ENCODE measurements at places on chromosomes 13 and 19.

DNA sequence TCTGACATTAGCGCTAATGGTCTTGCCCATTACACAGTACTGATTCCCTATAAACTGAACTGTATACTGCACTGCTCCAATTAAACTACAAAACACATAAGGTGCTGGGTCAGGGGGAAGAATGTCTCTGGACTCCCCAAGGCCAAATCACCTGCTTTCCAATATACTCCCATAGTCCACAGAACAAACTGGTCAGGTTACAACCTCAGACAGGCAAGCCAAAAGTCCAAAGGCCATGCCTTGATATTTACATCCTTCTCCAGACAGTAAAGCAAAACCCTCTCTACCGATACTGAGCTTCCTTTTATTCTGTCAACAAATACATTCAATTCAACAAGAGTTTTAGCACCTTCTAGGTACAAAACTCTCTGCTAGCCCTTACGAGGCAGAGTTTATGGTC lies 8.9 kb downstream of the ZNF541 start:
- no peak for DNase-seq

DNA sequence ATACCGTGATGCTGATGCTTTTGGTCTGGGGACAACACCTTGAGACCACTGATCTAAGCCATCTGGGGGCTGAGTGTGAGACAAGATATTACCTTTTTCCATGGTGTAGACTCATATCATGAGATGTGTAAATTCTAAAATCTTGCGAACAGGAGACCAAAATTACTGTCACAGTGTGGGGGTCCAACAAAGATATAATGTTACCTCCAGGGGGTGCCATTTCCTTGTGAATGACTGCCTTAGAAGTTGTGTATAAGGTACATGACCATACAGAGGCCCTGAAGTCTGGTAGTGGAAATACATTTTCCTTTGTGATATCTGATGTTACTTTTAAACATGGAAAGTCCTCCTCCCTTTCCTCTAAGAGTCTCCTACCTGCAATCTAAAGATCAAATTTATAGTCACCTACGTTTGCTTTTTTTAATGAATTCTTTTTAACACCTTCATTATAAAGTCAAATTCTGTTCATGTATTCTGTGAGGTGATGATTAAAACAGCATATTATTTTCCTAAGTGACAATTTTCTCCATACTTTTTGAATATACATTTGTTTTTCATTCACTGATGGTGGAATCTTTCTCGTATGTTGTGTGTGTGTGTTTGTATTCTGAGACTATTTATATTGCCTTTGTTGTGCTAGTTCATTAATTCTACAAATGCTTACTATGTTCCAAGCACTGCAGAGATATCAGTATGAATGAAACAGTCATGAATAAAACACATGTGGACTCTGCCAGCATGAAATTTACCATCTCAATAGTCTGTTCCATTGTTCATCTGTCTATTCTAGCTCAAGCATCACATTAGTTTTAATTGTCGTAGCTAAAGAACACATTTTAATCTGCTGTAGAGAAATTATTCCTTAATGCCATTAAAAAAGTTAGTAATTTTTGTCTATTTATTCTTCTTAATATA lies 113.7 kb downstream of the RFC3 start:
- no peak for DNase-seq

GRCh38 chr13:45352031-45352430 lies 11.0 kb upstream of the TPT1 start:
- no peak for DNase-seq

- DNase-seq, result no peak
Observed at GRCh38 chr19:39194832-39195542, 1.8 kb upstream of the NCCRP1 start.

- DNase-seq, result no peak
Observed at GRCh38 chr19:17543986-17544385, 11.5 kb upstream of the COLGALT1 start.

DNA sequence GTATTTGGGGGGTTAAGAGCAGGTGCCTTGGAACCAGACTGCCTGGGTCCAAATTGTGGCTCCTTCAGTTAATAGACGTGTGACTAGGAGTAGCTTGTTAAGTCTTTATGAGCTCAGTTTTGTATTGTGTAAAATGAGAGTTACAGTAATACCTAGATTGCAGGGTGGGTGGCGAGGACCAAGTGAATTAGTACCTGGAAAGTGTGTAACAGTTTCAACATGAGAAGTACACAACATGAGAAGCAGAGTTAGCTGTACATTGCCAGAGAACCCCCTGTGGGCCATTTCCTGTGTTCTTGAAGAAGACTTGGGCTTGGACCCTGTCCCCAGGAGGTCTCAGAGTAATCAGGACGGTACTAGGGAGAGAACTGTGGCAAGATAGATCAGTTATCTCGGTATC lies 36.8 kb downstream of the PPP2R1A start:
- no peak for DNase-seq

DNA sequence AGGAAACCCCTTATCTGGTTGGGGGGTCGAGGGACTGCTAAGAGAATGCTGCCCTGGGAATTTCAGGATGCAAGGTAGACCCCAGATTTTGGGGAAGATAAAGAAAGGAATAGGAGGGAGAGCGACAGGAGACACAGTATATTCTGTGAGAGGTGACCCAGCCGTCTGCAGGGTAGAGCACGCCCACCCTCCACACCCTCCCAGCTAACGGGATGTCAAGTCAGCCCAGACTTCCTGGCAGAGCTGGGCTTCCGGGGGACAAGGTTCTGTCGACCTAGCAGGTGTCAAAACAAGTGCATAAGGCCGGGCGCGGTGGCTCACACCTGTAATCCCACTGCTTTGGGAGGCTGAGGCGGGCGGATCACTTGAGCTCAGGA lies 695 bp upstream of the PRR36 start:
- peak; percentile 67 for DNase-seq

DNA sequence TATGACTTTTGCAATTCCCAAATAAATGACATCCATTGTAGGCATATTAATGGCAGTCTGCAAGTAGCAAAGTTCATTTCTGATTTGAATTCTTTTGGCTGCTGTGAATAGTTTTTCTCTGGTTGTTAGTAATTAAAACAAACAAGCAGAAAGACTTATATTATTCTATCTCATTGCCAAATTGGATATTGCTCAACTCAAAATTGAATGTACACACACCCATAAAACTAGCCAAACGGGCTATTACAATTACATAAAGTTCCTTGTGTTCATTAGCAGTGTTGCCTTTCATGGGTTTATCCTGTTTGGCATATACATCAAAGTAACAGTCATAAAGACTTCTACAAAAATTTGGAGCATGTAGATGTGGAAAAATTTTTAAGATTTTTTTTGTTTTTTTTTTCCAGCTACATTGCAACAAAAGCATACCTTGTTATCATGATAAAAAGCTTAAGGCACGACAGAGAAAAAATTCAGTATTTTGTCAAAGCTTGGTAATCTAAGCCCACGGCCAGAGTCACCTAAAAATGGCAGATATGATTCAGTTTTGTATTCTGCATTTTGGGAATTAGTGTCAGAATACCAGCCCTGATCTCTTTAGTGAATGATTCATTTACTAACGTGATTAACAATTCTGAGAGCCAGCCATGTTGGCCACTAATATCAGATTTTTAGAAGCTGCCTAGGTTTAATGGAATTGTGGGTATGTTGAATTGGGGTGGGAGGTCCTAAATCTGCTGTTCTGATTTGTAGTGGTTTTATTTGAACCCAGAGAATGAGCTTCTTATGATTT lies 108.4 kb downstream of the KLF5 start:
- no peak for DNase-seq

DNA sequence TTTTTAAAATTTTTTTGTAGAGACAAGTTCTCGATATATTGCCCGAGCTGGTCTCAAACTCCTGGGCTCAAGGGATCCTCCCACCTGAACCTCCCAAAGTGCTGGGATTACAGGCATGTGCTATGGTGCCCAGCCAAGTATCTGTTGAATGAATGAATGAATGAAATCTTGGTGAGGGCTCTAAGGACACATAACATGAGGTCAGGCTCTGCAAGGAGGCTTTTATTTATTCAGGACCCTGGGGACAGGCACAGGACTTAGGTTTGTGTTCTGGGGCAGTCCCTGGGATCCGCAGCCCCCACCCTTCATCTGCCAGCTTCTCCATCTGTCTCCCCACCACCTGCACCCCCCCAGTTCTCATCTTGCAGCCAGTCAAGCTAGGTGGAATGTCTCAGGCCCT lies 4.6 kb downstream of the PTGIR start:
- no peak for DNase-seq

DNA sequence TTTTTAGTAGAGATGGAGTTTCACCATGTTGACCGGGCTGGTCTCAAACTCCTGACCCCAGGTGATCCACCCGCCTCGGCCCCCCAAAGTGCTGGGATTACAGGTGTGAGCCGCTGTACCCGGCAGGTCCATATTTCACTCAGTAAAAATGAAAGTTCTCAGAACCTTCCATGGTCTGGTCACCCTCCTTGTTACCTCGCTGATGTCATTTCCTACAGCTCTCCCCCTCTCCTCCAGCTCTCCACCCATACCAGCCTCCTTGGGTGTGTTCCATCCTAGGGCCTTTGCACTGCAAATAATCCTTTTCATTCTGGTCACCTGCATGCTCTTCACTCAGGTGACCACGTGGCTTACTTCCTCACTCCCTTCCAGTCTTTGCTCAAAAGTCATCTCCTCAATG lies 78.2 kb upstream of the TNFSF11 start:
- DNase-seq, result no peak

DNA sequence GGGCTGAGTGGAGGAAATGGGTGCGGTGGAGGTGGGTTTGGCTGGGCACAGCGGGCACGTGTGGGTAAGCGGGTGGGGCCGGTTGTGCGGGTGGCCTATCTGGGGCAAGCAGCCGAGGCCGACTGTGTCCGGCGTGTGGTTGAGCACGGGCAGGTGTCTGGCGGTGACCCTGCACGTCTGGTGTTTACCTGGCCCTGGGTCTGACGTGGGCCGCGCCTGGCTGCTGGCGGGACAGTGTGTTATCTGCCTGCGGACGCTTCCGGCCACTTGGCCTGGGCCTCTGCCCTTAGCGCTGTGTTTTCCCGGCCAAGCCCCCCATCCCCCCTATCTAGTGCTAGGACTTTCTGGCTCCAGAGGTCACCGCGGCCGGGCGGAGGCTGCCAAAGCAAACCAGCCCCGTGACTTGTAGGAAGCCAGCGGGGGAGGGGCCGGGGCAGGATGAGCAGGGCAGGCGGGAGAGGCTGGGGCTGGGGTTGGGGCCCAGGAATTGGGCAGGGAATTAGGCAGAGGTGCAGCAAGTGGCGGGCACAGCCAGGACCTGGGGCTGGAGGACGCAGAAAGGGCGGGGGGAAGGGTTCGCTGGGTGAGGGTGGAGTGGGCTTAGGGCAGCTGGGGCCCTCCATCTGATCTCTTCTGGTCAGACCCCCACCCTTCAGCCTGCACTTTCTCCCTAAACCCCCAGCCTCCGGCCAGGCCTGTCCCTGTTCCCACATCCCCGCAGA lies 534 bp upstream of the HPN start:
- DNase-seq, result peak; percentile 96

GRCh38 chr19:44813070-44813840 lies 4.4 kb downstream of the BCAM start:
- DNase-seq, result no peak

DNA sequence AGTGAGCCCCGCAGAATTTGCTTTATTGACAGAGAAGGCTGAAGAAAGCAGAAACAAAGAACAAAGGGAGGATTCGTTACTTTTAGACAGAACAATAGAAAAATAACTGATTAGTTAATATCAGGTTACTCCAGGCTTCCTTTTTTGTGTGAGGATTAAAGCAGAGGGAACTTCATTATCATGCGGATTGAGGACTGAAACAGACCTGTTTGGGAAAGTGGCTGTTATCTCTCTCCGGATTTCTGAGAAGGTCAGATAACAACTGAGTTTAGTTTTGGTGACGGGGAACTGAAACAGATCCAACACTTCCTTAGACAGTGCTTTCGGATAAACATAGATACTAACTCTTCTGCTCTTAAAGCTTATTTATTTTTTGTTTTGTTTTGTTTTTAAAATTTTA lies 246.4 kb upstream of the ZNF507 start:
- no peak for DNase-seq

DNA sequence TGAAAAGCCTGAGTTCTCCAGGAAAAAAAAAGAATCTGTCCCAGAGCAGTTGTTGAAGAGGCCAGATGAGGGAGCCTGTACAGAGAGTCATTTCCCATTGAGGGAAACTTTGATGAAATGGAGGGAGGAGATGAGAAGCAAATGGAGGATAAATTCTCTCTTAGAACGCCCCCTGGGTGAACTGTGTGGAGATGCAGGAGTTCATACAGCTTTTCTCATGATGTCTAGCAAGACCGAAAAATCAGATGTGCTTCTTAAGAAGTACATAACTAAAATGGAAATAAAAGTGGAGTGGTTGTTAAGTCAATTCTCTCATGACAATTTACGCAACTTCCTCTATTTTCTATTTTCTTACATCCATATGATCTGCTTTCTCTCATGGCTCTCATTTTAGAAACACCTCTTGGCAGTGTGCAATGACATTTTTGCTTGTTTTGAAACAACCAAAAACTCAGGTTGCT lies 1263.1 kb downstream of the PCDH9 start:
- no peak for DNase-seq

DNA sequence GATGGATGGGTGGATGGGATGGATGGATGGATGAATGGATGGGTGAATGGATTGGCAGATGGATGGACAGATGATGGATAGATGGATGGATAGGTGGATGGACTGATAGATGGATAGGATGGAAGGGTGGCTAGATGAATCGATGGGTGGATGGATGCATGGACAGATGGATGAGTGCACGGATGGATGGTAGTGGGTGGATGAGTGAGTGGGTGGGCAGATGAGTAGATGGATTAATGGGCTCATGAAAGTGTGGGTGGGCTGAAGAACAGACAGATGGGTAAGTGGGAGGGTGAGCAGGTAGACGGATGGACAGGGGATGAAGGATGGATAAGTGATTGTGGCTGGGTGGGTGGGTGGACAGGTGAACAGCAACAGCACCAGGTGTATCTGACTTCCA lies 5.7 kb downstream of the SEMA6B start:
- DNase-seq, result no peak

GRCh38 chr19:33285441-33285927 lies 16.9 kb downstream of the CEBPA start:
- no peak for DNase-seq

- DNase-seq, result no peak
Observed at GRCh38 chr19:53947624-53948023, 15.1 kb upstream of the CACNG8 start.

DNA sequence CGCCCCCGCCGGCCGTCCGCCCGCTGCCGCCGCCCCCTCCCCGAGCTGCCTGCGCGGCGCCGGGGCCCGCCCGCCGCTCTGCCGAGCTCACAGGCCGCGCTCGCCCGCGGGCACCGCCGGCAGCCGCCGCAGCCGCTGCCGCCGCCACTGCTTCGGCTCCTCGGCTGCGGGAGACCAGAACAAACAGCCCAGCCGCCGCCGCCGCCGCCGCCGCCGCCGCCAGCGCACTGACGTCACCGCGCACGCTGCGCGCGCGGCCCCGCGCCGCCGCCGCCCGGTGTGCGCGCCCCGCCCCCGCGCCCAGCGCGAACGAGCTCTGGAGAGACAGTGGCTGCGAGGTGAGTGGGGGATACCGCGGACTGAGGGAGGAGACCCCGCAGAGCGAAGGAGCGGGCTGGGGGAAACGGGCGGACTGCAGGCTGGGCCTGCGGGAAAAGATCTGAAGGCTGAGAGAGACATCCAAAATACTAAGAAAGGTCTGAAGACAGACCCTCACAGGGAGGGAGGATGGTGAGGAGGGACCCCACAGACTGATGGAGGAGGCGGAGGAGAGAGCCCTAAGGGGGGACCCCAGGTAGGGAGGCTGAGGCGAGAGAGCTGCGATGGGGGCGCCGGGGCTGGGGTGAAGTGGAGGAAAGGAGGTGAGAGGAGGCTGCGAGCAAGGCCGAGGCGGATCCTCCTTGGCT lies at the start of gene BRD4:
Gene BRD4 (minus strand): TSS at position 229 of the 686 bp plus-strand sequence. CDS start 59,440 bp downstream, outside the sequence.
- peak; percentile 90 for DNase-seq

- DNase-seq, result no peak
Observed at GRCh38 chr13:113411216-113412023, 41.9 kb downstream of the ADPRHL1 start.

GRCh38 chr19:31089681-31090080 lies 259.6 kb downstream of the TSHZ3 start:
- no peak for DNase-seq
